ENCODE measurements at places on chromosomes 3 and 15.

DNA sequence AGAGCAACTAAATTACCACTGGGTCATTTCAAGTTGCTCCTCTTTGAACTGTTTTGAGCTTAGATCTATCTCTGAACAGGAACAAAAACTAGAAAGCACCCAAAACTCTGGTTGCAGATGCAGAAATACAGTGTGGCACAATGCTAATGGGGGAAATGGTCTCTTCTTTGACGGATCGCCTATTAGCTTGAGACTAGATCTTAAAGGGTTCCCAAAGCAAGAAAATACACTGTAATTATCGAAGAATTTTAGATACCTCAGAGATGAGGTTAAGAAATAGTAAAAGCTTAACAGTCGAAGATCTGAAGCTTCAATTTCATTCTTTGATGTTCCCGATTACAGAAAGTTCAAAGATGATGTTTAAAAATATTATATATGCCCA is 818 bp downstream of the PPP1R2 start:
- DNase-seq = no peak

- no peak for DNase-seq
These were observed 459.9 kb downstream of the RAP2B start for GRCh38 chr3:153621953-153622352.

- DNase-seq = no peak
These were observed 7.2 kb downstream of the GNL3 start for GRCh38 chr3:52693071-52693470.

DNA sequence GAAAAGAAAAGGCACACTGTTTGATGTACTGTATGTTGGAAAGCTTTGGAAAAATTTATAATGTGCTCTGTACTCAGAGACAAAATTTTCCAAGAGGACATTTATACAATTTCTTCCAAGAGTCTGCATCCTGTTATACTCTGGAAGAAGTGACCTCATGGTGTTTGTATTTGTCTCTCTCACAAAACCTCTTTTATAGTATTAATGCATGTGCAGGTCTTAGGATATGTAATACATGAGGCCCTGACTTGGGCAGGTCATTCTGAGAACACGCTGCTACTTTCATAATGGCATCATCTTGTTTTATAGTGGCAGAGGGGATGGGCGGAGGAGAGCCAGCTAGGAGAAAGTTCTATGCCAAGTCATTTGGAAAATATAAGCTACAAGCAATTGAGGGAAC is 72.0 kb upstream of the P3H2 start:
- DNase-seq = no peak

DNA sequence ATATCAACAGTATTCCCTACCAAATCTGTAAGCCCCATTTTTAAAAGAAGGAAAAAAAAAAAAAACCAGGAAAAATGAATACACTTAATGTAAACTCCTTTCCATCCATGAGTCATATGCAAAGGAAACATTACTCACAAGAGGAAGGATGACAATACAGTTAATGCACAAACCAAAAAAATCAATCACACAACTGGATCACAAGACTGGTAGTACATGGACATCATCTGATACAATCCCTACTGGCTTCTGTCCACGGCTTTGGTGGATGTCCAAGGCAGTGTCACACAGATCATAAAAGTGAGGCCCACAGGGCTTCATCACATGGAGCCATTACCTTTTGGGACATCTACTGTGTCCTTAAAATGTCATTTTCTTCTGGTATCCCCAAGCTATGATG is 44.0 kb downstream of the SUCLG2 start:
- no peak for DNase-seq

GRCh38 chr15:49827311-49827710 is 206.5 kb downstream of the DTWD1 start:
- DNase-seq = no peak

DNA sequence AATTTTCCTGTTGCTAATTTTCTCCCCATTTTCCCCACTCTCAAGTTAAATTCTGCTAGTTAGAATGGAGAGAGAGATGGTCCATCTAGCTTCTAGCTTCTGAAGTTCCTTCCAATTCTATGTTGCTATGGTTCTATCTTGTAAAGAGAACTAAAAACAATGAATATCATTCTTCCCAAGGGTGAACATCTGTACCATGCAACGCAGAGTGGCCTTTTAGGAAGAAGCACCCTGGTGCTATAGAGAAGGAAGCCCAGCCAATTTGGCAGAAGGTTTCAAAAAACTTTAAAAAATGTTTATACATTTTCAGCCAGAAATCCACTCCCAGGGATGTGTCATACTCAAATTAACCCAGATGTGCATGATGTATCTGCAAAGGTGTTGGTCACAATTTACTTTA is 149.1 kb downstream of the SEMA6D start:
- DNase-seq = no peak

GRCh38 chr3:173584093-173584837 is 186.7 kb downstream of the NLGN1 start:
- DNase-seq = no peak

- no peak for DNase-seq
These were observed 18.3 kb downstream of the MSL2 start for GRCh38 chr3:136177876-136178275.

- DNase-seq = no peak
These were observed 61.8 kb downstream of the FGD5 start for GRCh38 chr3:14880447-14881106.

DNA sequence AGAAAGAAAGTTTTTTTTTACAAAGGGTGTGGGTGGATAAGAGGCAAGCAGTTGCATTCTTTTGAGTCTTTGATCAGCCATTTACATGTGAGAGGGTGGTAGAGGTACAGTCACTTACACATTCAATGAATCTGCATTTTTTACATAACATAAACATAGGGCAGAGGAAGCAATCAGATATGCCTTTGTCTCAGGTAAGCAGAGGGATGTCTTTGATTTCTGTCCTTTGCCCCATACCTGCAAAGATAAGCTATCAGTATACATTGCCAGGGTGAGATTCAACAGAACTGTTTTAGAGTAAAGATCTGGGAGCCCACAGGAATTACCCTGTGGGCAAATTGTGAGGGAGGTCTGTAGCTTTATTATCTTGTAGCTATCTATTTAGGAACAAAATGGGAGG is 5.4 kb upstream of the PPP1R2 start:
- DNase-seq = no peak

DNA sequence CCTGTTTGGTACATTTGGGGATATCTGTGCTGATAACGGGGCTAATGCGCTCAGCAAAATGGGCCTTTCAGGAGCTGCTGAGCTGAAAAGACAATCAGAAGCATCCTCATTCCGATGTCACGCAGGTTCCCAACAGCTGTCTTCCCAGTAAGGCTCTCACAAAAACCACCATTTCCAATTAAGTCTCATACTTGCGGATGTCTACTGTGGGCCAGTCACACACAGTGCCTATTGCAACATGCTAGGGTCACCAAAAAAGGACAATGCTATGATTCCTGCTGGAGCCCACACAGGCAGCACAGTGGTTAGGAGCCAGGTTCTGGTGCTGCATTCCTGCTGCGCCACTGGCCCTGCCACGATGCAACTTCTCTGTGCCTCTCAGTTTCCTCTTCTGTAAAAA is 16.4 kb upstream of the LDHAL6B start:
- no peak for DNase-seq

DNA sequence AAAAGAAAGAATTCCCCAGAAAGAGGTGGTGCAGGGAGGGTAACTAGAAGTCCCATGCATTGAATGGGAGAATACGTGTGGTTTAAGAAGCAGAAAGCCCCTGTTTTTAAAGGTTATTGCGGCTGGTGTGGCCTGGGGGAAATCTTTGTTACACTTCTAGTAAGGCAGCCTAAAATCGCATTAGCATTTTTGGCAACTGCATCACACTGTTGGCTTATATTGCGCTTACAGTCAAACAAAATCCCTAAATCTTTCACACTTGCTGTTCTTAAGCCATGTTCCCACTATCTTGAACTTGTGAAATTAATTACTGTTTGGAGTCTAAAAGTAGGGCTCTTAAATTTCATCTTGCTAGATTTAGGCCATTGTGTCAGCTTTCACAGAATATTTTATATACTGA is 66.0 kb upstream of the GOLIM4 start:
- DNase-seq = no peak

GRCh38 chr15:35723852-35724251 is 177.9 kb upstream of the DPH6 start:
- DNase-seq = no peak

GRCh38 chr3:44939581-44940036 is 36.4 kb downstream of the ZDHHC3 start:
- DNase-seq = no peak

GRCh38 chr3:191499307-191500080 is 38.5 kb downstream of the PYDC2 start:
- no peak for DNase-seq

- DNase-seq = no peak
These were observed 228.0 kb upstream of the SLCO3A1 start for GRCh38 chr15:91625506-91625905.

DNA sequence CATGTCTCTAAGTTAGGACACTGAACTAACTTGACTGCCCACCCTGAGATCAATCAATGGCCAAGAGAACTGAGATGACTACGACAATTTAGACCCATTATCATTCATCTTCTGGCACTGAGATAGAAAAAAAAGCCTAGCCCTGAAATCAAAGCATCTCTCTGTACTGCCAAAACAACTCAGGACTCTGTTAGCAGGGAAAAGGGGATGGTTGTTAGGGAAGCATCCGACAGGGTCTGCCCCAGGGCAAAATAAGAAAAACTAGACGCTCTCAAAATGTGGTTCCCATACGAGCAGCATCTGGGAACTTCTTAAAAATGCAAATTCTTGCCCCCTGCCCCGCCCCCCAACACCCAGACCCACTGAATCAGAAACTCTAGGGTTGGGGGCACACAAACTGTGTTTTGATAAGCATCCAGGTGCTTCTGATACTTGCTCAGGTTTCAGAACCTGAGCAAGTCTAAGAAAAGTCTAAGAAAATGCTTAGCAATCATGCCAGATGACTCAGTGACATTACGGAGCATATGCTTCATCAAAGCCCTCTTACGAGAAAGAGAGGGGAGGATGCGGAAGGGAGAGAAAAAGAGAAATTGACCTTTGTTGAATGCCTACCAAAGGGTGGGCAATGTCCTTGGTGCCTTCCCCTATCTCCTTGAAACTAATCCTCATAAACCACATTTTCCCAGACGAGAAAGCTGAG is 172.8 kb upstream of the HES1 start:
- no peak for DNase-seq

DNA sequence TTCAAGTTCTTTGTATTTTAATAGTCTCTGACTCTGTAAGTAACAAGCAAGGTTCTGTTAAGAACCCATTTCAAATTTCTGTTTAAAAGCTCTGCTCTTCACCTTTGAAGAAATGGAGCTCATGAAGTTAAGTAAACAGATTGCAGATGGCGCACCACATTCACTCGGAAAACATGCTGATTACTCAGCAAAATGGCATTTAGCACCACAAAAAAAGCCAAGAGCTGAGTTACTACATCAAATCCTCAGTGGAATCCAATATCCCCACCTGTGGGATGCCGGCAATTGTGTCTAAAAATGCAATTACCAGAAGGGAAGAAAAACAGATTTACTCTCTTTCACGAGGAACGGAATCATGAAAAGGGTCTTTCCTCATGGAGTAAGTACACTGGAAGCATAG is 758.0 kb downstream of the NTRK3 start:
- DNase-seq = no peak

DNA sequence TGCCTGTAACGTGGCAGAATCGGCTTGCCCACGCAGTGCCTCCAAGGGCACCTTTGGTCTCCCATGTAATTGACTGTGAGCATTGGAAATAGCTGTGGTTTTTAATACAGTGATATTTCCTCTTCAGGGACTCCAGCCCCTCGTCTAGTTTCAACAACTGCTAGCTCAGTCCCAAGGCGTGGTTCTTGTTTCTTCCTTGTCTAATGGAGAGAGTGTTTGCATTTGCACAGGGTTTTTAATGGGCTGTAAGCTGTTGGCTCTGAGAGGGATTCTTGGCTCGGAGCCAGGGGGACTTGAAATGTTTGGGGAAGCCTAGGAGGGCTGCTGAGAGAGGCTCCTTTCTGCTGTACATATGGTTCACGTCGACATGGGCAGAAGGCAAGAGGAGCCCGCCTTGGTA is 86.2 kb downstream of the THSD4 start:
- DNase-seq = no peak

DNA sequence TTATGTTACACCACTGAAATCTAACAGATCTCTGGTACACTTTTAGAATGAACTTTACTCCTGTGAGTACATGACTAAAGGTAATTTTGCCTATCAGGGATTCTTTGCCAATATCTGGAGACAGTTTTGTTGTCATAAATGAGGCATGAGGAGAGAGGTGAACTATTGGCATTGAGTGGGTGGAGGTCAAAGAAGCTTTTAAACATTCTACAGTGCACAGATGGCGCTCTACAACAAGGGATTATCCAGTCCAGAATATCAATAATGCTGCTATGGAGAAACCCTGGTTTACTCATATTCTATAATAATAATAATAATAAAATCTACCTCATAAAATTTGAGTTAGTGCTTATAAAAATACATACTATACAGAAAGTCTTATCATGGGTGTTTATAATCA is 702.3 kb downstream of the SI start:
- DNase-seq = no peak

GRCh38 chr3:5001135-5001534 is 21.9 kb downstream of the BHLHE40 start:
- DNase-seq = no peak

- no peak for DNase-seq
These were observed 150.2 kb downstream of the ATP10A start for GRCh38 chr15:25712961-25713355.

- DNase-seq = no peak
These were observed 67.9 kb upstream of the UBE2E2 start for GRCh38 chr3:23135026-23135785.

DNA sequence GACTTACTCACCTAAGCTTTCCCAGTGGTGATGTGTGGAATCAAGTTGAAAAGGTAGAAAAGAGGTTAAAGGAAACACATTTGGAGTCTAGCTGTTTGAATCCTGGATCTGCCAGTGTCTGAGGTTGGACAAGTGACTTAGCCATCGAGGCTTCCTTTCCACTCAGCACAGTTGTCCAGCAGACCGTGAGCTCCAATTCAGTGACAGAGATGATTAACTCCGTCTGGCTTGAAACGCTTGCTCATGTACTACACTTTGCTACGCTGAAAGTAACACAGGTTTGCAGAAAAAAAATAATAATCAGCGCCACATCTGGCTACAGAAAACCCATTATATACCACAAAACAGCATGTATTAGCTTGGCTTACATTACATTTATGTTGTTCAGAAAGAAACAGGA is 364.9 kb upstream of the MCTP2 start:
- DNase-seq = no peak

DNA sequence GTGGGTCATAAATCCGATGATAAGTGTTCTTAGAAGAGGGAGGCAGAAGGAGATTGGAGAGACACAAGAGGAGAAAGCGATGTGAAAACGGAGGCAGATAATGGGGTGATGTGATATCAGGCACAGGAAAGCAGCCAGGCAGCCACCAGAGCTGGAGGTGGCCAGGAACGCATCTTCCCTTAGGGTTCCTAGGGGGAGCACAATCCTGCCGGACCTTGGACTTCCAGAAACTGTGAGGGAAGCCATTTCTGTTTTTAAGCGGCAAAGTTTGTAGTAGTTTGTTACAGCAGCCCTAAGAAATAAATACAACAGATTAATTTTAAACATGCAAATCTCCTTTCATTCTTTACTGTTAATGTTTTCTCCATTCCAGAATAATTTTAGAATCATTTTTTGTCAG is 259.9 kb upstream of the TMC3 start:
- no peak for DNase-seq

- no peak for DNase-seq
These were observed 6.1 kb downstream of the TRMT10C start for GRCh38 chr3:101567528-101568317.
